Endothelial cell (in vitro differentiated cells): ENCODE measurements at places on chromosomes 7 and 10. TPM values are rescaled to one million over a fixed set of nuclear protein-coding genes. Genes with fewer than 3 reads are reported as not detected.

- no peaks in the 10 kb centered on the region for H3K36me3 ChIP-seq
- H3K27me3 ChIP-seq = peaks cover 4% of the 10 kb centered on the region
- no peak for DNase-seq
- H3K4me3 ChIP-seq = no peak overlapping the region
- H3K4me1 ChIP-seq = no peaks in the 10 kb centered on the region
Observed at GRCh38 chr7:50387351-50387750, 62.8 kb downstream of the FIGNL1 start.

GRCh38 chr7:130022623-130023175 lies 28.5 kb downstream of the ZC3HC1 start:
- H3K36me3 ChIP-seq = peaks cover 33% of the 10 kb centered on the region
- no peaks in the 10 kb centered on the region for H3K4me1 ChIP-seq
- no peaks in the 10 kb centered on the region for H3K27me3 ChIP-seq
- H3K4me3 ChIP-seq = peak overlapping the region; percentile 39
- no peak for DNase-seq
- no peak overlapping the region for H3K27ac ChIP-seq

DNA sequence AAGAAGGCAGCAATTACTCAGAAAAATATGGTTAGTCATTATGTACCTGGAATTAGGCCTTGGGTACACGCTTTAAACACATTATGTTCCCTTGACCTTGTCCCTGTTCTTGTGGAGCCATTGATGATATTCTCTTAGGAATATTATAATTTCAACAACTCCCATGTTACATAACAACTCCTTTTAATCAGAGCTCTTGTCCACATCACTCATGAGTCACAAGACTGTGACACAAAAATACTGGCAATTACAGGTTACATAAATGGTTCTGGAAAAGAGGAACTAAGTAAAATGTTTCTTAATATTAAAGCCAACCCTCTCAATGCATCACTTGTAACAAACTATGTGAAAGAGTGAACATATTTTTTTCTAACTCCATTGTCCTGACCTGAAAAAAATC lies 143.8 kb upstream of the PCLO start:
- no peak overlapping the region for H3K27ac ChIP-seq
- DNase-seq = no peak
- no peak overlapping the region for H3K4me3 ChIP-seq

GRCh38 chr10:35644050-35644950 lies 2.2 kb upstream of the FZD8 start:
- no peaks in the 10 kb centered on the region for H3K36me3 ChIP-seq
- no peak for DNase-seq
- H3K4me1 ChIP-seq = peaks cover 12% of the 10 kb centered on the region
- H3K4me3 ChIP-seq = peak overlapping the region; percentile 95

- H3K4me1 ChIP-seq = peaks cover 7% of the 10 kb centered on the region
- no peak overlapping the region for H3K4me3 ChIP-seq
- H3K27ac ChIP-seq = no peak overlapping the region
- DNase-seq = no peak
- H3K36me3 ChIP-seq = peaks cover 8% of the 10 kb centered on the region
Observed at GRCh38 chr7:129748356-129749109, 137.0 kb downstream of the NRF1 start.

DNA sequence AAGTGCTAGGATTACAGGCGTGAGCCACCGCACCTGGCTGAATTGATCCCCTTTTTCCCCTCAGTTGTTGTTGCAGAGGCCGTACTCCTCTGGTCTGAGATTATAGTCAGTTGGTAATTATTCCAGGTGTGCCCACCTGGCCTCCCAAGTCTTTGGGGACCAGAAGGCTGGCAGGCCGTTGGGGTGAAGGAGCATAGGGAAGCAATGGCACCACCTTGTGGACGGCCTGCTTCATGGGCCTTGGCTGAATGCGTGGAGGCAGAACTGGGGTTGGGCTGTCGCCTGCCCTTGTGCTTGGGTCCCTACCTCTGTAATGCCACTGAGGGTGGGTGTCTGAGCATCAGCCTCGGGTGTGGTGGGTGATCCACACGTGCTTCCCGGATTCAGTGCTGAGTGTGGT lies 125.7 kb downstream of the RGS10 start:
- H3K27ac ChIP-seq = no peak overlapping the region
- H3K27me3 ChIP-seq = peaks cover 27% of the 10 kb centered on the region
- DNase-seq = peak; percentile 62
- no peak overlapping the region for H3K4me3 ChIP-seq
- peaks cover 41% of the 10 kb centered on the region for H3K36me3 ChIP-seq
- peaks cover 39% of the 10 kb centered on the region for H3K4me1 ChIP-seq

GRCh38 chr10:60853107-60853506 lies 74.8 kb downstream of the CDK1 start:
- H3K27ac ChIP-seq = no peak overlapping the region
- DNase-seq = no peak
- no peaks in the 10 kb centered on the region for H3K36me3 ChIP-seq
- H3K4me1 ChIP-seq = no peaks in the 10 kb centered on the region

The C10orf105 gene
- total RNA-seq = 0.15 TPM

DNA sequence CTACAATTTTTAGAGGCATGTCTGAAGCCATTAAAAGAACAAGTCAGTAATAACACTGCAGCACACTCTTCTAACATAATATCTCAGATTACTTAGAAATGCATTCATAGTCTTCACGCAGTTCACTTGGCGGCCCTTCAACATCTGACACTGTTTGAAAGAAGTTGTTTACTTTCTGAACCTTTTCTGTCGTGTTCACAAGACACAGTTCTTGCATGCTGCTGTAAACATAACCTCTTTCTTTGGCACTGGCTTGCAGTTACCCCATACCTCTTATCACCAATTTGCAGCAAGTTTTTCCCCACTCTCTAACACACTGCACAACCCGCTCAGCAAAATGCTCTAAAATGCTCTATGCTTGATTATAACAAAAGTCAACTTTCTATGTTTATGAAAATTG lies 12.0 kb downstream of the PIP4K2A start:
- peaks cover 58% of the 10 kb centered on the region for H3K4me1 ChIP-seq
- DNase-seq = no peak

- H3K27me3 ChIP-seq = no peaks in the 10 kb centered on the region
- H3K4me3 ChIP-seq = no peak overlapping the region
- DNase-seq = no peak
- H3K27ac ChIP-seq = no peak overlapping the region
- H3K36me3 ChIP-seq = no peaks in the 10 kb centered on the region
- no peaks in the 10 kb centered on the region for H3K4me1 ChIP-seq
Observed at GRCh38 chr7:3585826-3586225, 284.8 kb downstream of the SDK1 start.

GRCh38 chr7:15086862-15087261 lies 184.3 kb upstream of the DGKB start:
- H3K27ac ChIP-seq = no peak overlapping the region
- H3K4me1 ChIP-seq = peaks cover 5% of the 10 kb centered on the region
- no peak for DNase-seq
- H3K4me3 ChIP-seq = no peak overlapping the region
- no peaks in the 10 kb centered on the region for H3K36me3 ChIP-seq

DNA sequence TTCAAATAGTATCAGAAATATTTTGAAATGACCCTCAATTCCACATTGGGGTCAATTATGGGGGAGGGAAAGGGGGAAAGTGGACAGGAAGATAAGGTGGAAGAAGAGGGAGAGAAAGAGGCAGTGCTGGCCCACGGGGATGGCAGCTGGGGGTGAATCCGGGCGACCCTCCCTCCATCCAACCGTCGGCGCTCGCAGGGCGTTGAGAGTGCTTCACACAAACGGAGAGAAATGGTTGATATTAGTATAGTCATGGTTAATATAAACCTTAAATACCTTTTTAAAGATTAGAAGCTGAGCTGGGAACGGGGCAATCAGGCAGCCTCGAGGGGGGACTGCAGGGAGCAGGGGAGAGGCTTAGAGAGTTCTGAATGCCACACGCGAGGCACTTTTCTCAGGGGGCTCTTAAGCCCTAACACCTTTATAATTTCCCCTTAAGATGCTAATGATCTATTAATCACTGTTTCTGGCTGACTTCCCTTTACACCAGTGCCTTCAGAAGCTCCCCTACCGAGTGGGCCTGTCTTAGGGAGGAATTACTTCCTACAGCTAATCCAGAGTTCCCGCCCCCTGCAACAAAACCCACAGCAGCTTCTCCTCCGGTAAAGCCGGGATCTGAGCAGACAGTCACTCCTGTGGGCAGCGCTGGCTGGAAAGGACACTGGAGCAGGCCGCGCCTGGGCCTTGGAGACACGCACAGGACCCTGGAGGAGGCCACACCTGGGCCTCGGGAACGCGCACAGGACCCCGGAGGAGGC lies 39.5 kb downstream of the PRKAG2 start:
- H3K4me3 ChIP-seq = no peak overlapping the region
- DNase-seq = no peak
- H3K27me3 ChIP-seq = peaks cover 7% of the 10 kb centered on the region
- no peak overlapping the region for H3K27ac ChIP-seq
- peaks cover 7% of the 10 kb centered on the region for H3K4me1 ChIP-seq

GRCh38 chr7:15648461-15648961 lies 38.0 kb downstream of the MEOX2 start:
- no peak overlapping the region for H3K27ac ChIP-seq
- H3K27me3 ChIP-seq = no peaks in the 10 kb centered on the region
- H3K4me1 ChIP-seq = no peaks in the 10 kb centered on the region
- H3K4me3 ChIP-seq = no peak overlapping the region

The IKZF1 gene
- total RNA-seq = 3.1 TPM

The GALNT17 gene
- 0.38 TPM for total RNA-seq

The UCMA gene
- total RNA-seq = not detected

DNA sequence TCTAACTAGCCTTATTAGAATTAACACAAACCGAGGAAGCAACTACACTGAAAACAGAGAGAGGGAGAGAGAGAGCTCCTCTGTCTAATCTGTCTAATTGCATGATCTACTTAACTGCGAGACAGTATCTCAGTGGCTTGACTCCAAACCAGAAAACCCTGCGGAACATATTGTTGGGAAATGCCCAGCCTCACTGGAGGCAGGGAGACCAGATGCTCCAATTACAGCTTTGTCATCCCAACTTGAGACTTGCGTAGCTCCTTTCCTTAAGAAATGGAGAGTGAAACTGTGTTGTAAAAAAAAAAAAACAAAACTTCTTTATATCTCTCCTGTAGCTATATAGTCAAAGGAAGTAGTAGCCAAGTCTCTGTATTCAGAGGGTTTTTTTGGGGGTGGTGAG lies 52.0 kb upstream of the ZNRF2 start:
- H3K27me3 ChIP-seq = no peaks in the 10 kb centered on the region
- H3K36me3 ChIP-seq = no peaks in the 10 kb centered on the region
- DNase-seq = no peak

- H3K27ac ChIP-seq = no peak overlapping the region
- no peak overlapping the region for H3K4me3 ChIP-seq
- H3K27me3 ChIP-seq = peaks cover 2% of the 10 kb centered on the region
- H3K4me1 ChIP-seq = no peaks in the 10 kb centered on the region
Observed at GRCh38 chr7:42012786-42013360, 224.1 kb downstream of the GLI3 start.

The UCN3 gene
- total RNA-seq = not detected

- H3K4me3 ChIP-seq = peak overlapping the region; percentile 79
- H3K27me3 ChIP-seq = peaks cover 13% of the 10 kb centered on the region
- H3K27ac ChIP-seq = peak overlapping the region; percentile 81
- peaks cover 85% of the 10 kb centered on the region for H3K36me3 ChIP-seq
- no peak for DNase-seq
Observed at GRCh38 chr10:30045961-30046360, 13.4 kb downstream of the JCAD start.

The SUN3 gene
- total RNA-seq = not detected

DNA sequence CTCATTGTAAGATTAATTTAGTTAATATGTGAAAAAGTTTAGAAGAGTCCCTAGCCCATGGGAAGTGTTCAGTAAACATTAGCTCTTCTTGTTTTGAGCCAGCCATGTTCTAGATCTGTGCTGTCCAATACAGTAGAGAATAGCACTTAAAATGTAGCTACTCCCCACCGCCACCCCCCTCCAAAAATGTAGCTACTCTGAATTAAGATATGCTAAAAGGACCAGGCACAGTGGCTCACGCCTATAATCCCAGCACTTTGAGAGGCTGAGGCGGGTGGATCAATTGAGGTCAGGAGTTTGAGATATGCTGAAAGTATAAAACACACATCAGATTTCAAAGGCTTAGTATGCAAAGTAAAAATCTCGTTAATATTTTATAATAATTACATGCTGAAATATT lies 47.3 kb upstream of the MXI1 start:
- DNase-seq = no peak
- H3K27ac ChIP-seq = no peak overlapping the region
- H3K36me3 ChIP-seq = no peaks in the 10 kb centered on the region
- peaks cover 4% of the 10 kb centered on the region for H3K27me3 ChIP-seq

DNA sequence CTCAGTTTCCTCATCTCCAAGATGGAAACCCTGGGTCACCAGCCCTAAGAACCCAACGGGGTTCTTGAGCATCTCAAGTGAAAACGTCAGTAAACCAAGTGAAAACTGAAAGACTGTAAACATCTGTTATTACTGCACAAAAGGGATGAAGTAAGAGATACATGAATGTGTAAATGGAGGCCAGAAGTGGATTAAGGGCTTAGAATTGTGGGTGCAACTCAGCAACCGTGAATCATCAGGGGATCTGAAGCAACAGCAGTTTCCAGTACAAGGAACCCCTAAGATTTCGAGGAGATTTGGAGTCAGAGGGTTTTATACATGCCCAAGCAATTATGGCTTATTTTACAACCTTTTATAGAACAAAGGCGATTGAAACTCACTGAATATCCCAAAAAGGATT lies 95.7 kb upstream of the SVIL start:
- H3K27ac ChIP-seq = no peak overlapping the region
- H3K36me3 ChIP-seq = peaks cover 14% of the 10 kb centered on the region
- peaks cover 71% of the 10 kb centered on the region for H3K4me1 ChIP-seq
- DNase-seq = no peak

GRCh38 chr7:45484094-45484493 lies 90.1 kb upstream of the ADCY1 start:
- no peak overlapping the region for H3K27ac ChIP-seq
- H3K27me3 ChIP-seq = no peaks in the 10 kb centered on the region
- H3K36me3 ChIP-seq = no peaks in the 10 kb centered on the region
- peak; percentile 17 for DNase-seq
- no peak overlapping the region for H3K4me3 ChIP-seq
